Stimulated activated naive CD4-positive, alpha-beta T cell treated with Interleukin-2 at 50 U/mL for 16 hours (primary cell): ENCODE measurements at places on chromosomes 5 and 9.

- no peak for DNase-seq
Measured at GRCh38 chr5:108409786-108410185, 27.9 kb upstream of the FBXL17 start.

DNA sequence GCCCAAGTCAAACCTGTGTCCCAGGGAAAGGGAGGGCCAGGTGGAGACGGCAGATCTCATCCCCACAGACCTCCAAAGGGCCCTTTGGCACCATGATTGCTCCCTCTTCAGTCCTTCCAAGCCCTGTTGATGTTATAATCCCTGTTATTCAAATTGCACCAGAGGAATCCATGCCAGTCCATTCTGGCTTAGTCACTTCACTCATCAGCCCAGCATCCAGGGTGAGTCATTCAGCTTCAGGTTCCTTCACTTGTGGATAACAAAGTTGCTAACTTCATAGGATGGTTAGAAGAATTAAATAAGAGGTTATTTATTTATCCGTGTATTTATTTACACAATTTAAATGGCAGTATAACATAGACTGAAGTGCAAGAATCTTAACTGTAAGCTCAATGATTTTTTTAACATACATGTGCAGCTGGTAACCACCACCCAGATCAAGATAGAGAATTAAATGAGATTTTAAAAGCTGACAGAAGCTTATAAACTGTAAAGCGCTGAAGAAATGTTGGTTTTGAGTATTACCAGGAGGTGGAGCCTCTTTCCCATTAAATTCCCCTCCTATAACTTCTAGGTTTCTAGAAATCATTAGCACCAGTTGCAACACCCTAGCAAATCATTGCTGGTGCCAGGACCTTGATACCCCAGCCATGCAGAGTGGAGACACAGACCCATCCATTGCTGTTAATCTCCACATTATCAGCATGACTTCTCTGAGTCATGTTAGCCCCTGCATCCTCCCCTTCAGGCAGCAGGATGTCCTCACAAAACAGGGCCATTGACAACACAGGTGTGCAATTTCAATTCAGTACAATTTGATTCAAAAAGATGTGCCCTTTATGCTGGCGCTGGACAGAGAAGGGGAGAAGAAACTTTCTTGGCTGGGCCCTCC is 77.4 kb downstream of the SEC61B start:
- no peak for DNase-seq

GRCh38 chr9:127642082-127642740 is 30.1 kb downstream of the STXBP1 start:
- DNase-seq, result no peak

GRCh38 chr9:20398536-20399338 is 223.6 kb downstream of the MLLT3 start:
- no peak for DNase-seq

GRCh38 chr5:96714951-96715451 is 52.8 kb downstream of the CAST start:
- peak; percentile 6 for DNase-seq

DNA sequence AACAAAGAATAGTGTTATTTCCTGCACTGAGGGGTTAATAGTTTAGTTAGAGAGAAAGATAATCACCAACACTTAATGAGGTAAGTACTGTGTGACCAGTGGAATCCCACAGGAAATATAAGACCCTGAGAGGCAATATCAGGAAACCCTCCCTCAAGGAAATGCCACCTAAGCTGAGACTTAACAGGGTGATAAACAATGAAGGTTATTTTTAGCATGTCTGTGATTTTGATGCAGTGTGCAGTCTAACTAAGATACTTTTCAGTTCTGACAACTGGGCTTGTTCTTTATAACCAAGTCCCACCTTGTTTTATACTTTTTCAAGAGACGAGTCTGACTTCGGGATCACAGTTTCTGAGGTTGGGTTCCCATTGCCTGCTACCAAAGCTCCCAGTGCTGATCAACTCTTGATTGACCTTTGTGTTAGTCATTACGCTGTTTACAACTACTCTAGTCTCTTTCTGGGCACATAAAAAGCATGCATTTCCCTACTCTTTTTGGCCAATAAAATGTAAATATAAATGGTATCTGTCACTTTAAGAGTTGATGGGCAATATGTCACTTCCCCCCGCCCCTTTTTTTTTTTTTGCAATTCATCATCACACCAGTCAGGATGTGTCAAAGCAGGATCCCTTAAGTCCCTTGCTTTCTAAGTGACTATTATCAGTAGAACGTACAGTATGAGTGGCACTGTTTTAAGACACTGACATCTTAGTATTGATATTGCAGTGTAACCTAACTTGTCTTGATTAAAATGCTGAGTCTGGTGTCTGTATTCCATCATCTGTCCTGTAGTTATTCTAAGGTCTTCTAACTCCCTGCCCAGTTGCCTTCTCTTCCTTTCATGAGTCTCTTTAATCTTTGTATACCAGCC is 31.4 kb downstream of the C6 start:
- DNase-seq, result no peak

DNA sequence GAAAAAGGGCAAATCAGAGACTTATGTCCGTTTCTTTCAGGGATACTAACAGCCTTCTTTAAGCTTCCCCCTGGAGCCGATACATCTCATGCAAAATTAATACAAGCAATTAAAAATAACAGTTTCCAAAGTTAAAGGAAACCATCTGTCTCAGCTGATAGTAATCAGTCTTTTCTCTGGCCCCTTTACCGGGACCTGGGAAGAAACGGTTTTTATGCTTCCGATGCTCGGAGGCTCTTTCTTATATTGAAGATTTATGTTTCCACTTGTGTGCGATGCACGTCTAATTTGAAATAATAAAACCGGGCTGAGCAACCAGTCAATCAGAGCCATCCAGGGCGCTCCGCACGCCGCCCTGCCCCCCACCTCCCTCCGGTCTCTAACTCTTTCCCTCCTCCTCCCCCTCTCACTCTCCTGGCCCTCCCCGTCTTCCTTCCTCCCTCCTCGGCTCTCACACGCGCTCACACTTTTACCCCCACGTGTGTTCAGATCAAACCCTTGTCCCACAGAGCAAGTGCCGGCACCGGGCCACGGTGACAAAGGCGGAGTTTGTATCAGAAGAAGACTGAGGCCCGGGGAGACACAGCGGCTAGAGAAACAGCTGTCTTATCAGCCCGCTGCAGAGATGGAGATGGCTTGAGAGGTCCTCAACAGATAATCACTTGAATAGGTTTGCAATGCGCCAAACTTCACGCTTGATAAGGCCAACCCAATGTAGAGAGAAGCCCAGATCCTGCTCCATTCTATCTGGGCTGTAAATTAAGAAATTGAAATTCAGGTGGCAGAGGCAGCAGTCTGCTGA is 5.1 kb upstream of the ELAVL2 start:
- DNase-seq, result no peak

GRCh38 chr9:98057138-98057799 is 737 bp downstream of the NANS start:
- DNase-seq, result no peak

GRCh38 chr9:127334725-127335124 is 62.2 kb upstream of the SLC2A8 start:
- no peak for DNase-seq

DNA sequence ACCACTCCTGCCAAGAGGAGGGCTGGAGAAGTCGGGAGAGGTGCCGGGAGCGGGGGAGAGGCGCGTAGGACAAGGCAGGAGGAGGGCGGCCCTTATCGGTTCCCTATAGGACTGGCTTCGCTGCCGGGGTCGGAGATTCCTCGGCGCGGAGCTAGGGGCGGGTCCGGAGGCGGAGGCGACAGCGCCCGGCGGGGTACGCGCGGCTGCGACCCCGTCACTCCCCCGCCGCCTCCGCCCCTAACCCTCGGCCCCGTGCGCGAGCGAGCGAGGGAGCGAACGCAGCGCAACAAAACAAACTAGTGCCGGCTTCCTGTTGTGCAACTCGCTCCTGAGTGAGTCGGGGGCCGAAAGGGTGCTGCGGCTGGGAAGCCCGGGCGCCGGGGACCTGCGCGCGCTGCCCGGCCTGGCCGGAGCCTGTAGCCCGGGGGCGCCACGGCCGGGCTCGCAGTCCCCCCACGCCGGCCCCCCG is 2.0 kb downstream of the GLIS3 start:
- peak; percentile 7 for DNase-seq

DNA sequence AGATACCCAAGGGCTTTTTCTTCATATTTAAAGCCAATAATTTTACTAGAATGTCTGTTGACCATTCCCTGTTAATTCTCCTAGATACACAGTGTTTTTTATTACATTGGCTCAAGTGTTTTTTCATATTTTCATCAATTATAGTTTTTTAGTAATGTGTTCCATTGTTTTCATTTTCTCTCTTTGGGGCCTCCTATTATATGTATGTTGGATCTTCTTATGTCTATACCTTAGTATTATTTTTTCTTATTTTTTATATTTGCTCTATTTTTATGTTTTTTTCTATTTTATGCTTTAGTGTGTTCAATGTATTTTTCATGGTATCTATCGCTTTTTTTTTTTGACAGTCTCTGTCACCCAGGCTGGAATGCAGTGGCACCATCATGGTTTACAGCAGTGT is 7.5 kb downstream of the KIAA1958 start:
- DNase-seq, result no peak

GRCh38 chr9:89657295-89657694 is 52.5 kb downstream of the GADD45G start:
- no peak for DNase-seq

GRCh38 chr9:104854613-104855012 is 73.3 kb downstream of the ABCA1 start:
- no peak for DNase-seq

DNA sequence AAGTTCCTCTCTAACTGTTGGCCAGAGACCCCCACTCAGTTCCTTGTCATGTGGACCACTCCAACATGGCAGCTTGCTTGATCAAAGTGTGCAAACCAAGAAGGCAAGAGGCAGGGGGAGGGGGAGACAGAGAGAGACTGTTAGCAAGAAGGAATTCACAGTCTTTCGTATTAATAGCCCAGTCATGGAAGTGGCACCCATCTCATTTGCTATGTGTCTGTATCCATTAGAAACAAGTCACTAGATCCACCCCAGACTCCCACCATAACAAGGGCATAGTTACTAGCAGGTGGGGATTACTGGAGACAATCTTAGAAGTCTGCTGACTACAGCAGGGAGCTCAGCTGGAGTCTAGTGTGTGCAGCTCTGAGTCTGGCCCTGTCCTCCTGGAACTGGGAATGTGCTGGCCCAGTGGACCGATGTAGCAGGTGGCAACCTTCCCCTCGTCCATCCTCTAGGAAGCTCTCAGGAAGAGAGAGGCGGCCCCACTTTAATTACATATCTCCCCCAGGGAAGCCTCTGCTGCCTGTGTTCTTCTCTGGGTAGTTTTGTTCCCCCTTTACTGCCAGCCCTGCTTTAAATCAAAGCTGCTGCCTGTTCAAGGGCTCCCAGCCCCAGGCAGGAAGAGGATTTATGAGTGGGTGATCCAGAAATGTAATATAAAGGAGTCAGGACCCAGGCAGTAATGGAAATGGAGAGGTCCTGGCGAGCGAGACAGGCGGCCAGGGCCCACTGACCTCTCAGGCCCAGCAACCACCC is 47.8 kb upstream of the ALDH1B1 start:
- no peak for DNase-seq

DNA sequence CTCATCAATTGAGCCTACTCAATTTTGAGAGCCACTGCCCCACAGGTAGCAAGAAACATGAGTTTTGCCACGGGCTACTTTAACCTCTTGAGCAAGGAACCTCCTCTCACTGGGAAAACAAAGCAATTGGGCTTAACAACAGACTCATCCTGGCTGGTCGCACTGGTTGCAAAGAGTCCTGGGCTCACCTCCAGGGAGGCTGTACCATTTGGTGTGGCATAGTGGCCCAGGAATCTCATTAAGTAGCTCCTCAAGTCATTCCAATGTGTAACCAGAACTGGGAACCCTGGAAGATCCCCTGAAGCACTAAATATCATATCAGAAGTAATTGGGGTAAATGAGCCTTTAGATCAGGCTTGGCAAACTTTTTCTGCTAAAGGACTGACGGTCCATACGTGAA is 78.5 kb downstream of the MYO10 start:
- DNase-seq, result no peak

DNA sequence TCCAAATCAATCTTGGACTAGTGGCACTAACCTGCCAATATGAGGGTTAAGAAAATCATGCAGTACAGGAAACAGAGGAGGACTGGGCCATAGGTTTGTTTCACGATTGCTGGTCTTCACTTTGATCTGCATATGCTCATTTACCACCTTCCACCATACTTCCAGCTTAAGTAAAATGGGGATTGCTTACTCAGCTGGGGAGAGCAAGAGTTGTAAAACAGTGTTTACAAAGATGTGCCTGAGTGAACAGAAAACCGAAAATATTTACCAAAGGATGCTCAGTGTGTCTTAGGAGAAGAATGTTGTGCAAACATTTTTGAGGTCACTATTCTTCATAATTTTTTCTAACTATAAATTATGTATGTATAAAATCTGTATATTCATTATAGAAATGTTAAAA is 65.1 kb upstream of the DNAH5 start:
- no peak for DNase-seq

- DNase-seq, result no peak
Measured at GRCh38 chr5:35903631-35904203, 34.7 kb downstream of the CAPSL start.

- DNase-seq, result no peak
Measured at GRCh38 chr9:124886866-124887492, 25.0 kb downstream of the ARPC5L start.

DNA sequence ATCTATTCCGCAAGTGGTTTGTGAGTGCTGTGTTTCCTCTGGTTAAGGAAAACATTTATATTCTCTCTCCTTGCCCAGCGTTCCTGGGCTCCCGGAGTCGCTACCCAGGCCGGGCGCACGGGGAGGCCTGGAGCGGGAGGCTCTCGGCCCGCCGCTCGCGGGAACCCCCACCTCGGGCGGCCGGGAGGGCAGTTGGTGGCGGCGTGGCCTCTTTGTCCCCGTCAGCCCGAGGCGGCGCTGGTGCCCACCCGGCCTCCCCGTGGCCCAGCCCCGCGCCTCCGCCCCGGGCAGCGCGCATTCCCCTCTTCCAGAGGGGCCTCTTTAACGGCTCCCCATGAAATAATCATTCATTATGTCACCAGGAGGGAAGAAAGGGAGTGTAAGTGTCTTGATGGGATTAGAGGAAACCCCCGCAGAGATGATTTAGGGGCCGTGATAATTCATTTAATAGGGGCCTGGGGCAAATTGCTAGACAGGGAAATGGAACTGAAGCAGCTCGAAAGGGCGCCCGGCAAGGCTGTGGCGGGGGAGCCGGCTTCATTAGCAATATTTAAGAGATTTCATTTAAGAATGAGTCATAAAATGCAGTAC is 181.9 kb upstream of the TBCA start:
- no peak for DNase-seq

DNA sequence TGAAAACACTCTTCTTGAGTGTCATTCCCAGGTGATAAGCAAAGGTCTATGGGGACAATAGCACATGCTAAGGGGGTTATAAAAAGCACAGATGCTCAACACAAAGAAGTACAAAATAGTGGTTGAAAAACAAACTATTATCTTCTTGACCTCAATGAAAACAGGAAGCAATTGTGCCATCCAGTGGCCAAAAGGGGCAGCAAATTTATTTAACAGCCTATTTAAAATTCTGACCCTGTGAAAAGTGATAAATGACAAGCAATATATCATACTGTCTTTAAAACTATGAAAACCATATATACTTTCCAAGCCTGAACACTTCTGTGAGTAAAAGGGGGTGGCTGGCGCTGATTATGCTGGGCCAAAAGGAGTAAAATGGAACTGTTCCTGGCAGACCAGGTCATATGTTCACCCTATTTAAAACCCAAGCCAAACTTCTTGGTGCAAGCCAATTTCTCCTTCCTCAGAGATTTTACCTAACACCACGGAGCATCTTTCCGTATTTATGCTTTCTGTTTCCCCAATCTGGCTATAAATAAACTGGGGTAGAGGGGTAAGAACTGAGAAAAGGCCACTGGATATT is 29.7 kb downstream of the TEX10 start:
- DNase-seq, result peak; percentile 3
